ENCODE measurements at places on chromosomes 6 and 20.

GRCh38 chr20:21280522-21281016 lies 22.6 kb upstream of the XRN2 start:
- no peak for DNase-seq

DNA sequence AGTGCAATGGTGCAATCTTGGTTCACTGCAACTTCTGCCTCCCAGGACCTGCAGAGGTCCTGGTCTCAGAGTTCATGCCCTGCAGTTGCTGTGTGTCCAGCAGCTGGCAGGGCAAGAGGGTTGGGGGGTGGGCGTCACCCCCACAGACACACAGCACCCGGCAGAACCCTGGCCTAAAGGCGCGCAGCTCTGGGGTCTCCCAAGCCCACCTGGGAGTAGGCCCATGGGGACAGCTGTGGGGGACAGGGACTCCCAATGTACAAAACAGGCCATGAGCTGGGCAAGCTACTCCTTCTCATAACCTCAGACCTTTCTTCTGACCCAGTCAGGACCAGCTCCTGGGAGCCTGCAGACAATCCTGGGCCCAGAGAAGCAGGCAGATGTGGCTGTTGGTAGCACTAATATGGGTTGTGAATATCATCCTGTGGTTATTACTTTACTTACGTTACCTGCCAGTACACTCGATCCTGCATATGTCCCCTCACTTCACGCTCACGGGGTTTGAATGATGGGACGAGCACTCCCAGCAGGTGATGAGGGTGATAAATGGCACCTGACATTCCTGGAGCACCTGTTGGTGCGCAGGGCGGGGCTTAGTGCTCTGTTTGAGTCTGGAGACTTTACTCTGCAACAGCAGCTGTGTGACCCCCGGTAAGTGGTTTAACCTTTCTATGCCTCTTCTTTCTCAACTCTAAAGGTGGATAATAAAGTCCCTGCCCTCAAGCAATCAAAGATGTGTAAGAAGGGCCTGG lies 39.9 kb upstream of the SULF2 start:
- DNase-seq, result no peak

DNA sequence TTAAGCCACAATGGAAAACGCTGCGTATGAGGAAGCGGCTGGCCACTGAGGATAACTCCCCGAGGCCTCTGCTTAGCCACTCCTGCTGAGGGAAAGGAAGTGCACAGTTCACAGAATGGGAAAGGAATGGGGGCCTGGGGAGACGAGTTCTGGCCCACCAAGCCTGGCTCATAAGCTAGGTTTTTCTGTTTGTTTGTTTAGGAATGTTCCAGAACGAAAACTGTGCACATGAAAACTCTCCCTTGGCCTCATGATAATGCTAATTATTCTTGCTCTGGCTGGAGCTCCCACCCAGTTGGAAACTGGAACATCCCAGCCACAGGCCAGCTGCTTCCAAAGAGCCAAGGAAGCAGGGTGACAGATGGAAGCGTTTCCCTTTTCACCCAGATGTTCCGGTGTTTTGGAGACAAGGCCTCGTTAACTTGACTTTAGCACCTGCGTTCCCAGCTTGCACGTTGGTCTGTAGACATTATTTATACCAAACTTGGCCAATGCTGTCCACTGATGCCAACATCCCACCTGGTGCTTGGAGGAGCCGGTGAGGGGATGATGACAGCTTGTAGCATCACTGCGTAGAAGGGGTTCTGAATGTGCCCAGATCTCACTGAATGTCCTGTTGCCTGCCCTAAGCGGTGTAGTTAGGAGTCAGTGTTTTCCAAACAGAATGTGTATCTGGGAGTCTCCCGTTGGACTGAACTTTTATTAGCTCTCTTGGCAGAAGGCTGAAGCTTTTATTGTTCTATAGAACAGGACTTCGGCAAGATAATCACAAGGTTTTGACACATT lies 34.5 kb downstream of the APCDD1L start:
- no peak for DNase-seq

GRCh38 chr6:55812509-55812908 lies 62.9 kb downstream of the BMP5 start:
- DNase-seq, result no peak

GRCh38 chr6:113668641-113669408 lies 188.3 kb upstream of the MARCKS start:
- DNase-seq, result no peak

GRCh38 chr6:135832166-135832565 lies 19.3 kb upstream of the PDE7B start:
- no peak for DNase-seq

- DNase-seq, result no peak
These were observed 11.2 kb upstream of the C20orf144 start for GRCh38 chr20:33650753-33651561.

GRCh38 chr20:54711071-54711470 lies 235.7 kb downstream of the DOK5 start:
- DNase-seq, result no peak

DNA sequence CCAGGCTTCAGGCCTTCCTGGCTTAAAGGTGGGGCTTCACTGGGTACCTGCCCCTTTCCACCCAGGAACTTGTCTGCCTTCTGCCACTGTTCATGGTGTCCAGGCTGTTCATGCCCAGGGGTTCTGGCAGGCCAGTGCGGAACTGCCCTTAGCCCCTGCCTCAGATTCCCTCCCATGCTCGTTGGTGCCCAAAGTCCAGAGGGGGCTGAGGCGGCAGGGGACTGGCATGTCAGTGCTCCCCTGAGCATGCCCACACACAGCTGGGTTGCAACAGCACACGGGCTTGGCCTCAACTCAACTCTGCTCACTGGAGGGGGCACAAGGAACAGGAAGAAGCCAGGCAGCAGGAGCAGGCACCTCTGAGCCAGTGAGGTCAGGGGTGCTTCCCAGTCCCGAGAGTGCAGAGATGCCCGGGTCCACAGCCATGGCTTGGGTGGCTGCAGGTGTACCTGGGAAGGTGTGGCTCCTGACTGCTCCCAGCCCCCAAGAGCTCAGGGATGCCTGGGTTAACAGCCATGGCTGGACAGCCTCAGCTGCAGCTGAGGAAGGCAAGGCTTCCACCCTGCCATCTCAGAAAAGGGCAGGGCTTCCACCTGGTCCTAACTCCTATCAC lies 845.9 kb downstream of the EYS start:
- no peak for DNase-seq

DNA sequence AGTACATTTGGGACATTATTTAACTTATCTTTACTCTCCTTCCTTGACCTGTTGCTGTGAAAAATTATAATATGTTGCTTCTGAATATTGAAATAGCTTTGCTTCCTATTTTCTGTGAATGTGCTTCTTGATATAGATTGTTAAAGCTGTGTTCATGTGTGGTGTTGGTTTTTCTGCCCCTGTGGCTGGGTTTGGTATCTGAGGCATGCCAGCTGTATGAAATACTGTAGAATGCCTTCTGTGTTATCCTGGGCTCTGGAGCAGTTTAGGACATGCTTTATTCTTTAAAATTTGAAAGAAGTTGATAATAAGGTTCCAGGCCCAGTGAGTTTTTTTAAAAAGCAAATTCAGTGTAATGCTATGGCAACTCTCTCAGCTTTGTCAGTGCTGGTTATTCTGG lies 71.7 kb downstream of the HIVEP1 start:
- DNase-seq, result no peak

GRCh38 chr6:16691324-16691723 lies 69.9 kb downstream of the ATXN1 start:
- no peak for DNase-seq

DNA sequence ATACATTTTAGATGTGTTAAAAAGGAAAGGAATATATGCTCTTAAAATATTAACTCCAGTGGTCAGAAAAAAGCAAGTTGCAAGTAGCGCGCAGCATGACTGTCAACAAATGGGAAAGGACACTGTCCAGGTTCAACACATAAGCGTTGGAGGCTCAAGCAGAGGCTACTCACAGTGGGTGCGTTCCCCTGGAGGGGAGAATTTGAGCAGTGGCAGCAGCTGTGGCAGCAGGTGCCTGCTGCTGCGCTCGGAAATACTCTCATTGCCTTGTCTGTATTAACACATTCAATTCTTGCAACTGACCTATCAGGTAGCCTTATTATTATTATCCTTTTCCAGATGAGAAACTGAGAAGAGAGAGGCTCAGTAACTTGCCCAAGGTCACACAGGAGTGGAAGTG lies 21.9 kb upstream of the CCN6 start:
- no peak for DNase-seq

GRCh38 chr20:50774515-50774914 lies 20.3 kb upstream of the BCAS4 start:
- no peak for DNase-seq

DNA sequence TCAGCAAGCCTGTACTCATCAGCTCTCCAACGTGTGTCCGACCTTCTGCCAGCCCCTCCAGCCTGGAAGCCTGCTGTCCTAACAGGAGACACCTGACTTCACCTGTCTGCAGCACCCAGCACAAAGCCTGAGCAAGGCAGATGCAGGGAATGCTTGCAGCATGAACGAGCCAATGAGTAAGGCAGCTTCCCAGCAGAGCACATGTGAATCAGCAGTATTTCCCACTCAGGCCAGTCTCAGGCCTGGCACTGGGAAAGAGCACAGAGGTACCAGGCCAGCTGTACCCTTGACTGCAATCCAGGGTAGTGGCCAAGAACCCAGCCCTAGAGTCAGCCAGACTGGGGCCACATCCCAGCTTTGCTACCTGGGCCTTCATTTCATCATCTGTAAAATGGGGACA lies 120.8 kb downstream of the MAFB start:
- DNase-seq, result no peak
